ENCODE measurements at places on chromosomes 11 and 22. TPM values are rescaled to one million over a fixed set of nuclear protein-coding genes. Genes with fewer than 3 reads are reported as not detected.

GRCh38 chr11:38543986-38544385 is 1946.0 kb upstream of the RAG2 start:
- no peak for DNase-seq
- H3K27me3 ChIP-seq = no peaks in the 10 kb centered on the region
- H3K27ac ChIP-seq = no peak overlapping the region
- H3K4me3 ChIP-seq = no peak overlapping the region
- no peaks in the 10 kb centered on the region for H3K36me3 ChIP-seq
- H3K4me1 ChIP-seq = no peaks in the 10 kb centered on the region

GRCh38 chr22:33811208-33811607 is 109.1 kb downstream of the LARGE1 start:
- peak overlapping the region; percentile 10 for H3K27ac ChIP-seq
- DNase-seq = no peak
- peaks cover 13% of the 10 kb centered on the region for H3K4me1 ChIP-seq
- no peaks in the 10 kb centered on the region for H3K27me3 ChIP-seq
- no peak overlapping the region for H3K4me3 ChIP-seq

DNA sequence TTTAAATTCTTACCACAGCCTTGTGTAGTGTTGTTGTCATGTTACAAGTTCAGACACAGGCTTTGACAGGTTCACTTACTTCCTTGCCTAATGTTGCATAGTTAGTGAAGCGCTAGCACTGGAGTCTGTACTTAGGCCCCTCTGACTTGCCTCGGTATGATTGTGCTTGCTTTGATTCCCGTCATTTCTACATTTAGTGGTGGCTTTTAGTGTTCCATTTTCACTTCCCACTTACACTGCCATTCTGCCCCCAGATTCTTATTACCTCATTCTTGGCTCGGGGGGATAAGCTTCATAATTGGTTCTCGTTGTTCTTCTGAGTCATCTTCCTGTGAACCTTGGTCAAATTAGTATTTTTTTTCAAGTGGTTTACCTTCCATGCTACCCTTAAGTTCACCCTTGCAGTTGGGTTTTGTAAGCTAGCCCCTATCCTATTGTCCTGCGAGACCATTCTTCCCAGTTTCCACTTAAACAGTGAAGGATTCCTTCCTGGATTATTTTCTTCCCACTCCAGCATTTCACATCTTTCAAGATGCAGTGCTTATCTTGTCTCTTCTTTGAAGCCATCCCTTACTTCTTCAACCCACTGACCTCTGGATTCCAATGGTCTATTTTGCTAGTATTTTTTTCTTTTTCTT is 68.7 kb downstream of the DDX10 start:
- H3K4me1 ChIP-seq = peaks cover 12% of the 10 kb centered on the region
- no peaks in the 10 kb centered on the region for H3K36me3 ChIP-seq
- DNase-seq = no peak
- no peaks in the 10 kb centered on the region for H3K27me3 ChIP-seq
- no peak overlapping the region for H3K4me3 ChIP-seq

The HORMAD2 gene
- not detected for total RNA-seq

DNA sequence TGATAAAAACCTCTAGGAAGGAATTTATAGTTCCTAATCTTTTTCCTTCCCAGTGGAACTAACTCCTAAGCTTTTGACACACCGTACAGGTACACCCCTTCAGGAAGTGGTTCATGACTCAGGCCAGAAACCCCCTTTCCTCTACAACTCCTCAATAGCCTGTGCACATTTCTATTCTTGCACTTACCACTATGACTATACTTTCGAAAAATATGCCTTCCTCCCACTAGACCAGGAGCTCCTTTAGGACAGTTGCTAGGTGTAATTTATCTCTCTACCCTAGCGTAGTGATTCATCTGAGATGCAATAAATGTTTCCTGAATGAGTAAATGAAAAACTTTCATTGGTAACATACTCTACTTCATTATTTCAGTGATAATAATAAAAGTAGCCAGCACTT is 14.5 kb downstream of the MAP6 start:
- H3K4me1 ChIP-seq = no peaks in the 10 kb centered on the region
- H3K4me3 ChIP-seq = no peak overlapping the region
- DNase-seq = no peak
- no peaks in the 10 kb centered on the region for H3K27me3 ChIP-seq

The LMO1 gene
- total RNA-seq = 6.2 TPM

- no peak overlapping the region for H3K4me3 ChIP-seq
- H3K4me1 ChIP-seq = peaks cover 6% of the 10 kb centered on the region
- H3K27ac ChIP-seq = peak overlapping the region; percentile 55
- H3K27me3 ChIP-seq = no peaks in the 10 kb centered on the region
- H3K36me3 ChIP-seq = no peaks in the 10 kb centered on the region
These were observed 81.9 kb downstream of the LRRC32 start for GRCh38 chr11:76588455-76589325.

- H3K4me3 ChIP-seq = peak within 1 kb of the TSS; percentile 14
- no peak for DNase-seq
These were observed at the start of gene PTPRCAP for GRCh38 chr11:67437082-67437808. PTPRCAP (minus strand) TSS chr11:67437682; CDS start chr11:67437619, 63 bp downstream.

The TP53AIP1 gene
- 19.2 TPM for total RNA-seq

DNA sequence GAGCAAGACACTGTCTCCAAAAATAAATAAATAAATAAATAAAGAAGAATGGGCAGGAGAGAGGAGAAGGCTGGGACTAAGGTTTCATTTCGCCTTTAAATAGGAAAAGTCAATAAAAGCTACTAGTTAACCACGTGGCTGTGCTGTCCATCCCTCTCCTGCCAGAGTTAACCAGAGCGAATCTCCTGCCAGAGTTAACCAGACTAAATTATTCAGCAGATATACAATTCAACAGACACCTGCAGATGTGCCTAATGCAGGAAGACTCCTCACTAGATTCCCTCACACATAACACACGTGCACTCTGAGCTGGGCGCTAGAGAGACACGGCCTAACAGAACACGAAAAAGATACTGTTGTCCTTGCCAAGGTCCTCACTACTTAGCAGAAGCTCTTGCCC is 156.1 kb downstream of the IGLL1 start:
- no peaks in the 10 kb centered on the region for H3K36me3 ChIP-seq
- no peaks in the 10 kb centered on the region for H3K4me1 ChIP-seq
- H3K27ac ChIP-seq = no peak overlapping the region
- DNase-seq = no peak

GRCh38 chr11:58027341-58027740 is 3.4 kb upstream of the OR6Q1 start:
- no peaks in the 10 kb centered on the region for H3K36me3 ChIP-seq
- H3K4me1 ChIP-seq = peaks cover 11% of the 10 kb centered on the region
- H3K27ac ChIP-seq = no peak overlapping the region
- no peaks in the 10 kb centered on the region for H3K27me3 ChIP-seq

- H3K27me3 ChIP-seq = peaks cover 7% of the 10 kb centered on the region
- H3K36me3 ChIP-seq = no peaks in the 10 kb centered on the region
- no peaks in the 10 kb centered on the region for H3K4me1 ChIP-seq
These were observed 571.2 kb downstream of the TBC1D22A start for GRCh38 chr22:47333625-47334024.

The LAYN gene
- total RNA-seq = 2.0 TPM

DNA sequence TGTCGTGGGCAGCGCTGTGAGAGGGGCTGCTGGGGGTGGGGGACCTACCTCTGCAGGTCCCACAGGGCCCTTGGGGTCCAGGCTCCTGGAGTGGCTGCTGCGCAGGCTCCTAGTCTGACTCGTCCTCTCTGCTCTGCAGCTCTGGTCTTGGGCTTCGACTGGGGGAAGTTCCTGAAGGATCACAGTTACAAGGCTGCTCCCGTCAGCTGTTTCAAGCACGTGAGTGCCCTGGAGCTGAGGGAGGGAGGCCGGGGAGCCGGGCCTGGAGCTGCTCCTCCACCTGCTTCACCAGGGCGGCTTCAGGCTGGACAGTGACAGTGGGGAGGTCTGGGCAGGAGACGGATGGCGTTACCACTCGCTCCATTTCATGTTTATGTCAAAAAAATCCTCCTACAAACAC is 11.9 kb downstream of the L3MBTL2 start:
- no peak for DNase-seq
- no peaks in the 10 kb centered on the region for H3K27me3 ChIP-seq
- H3K4me1 ChIP-seq = peaks cover 13% of the 10 kb centered on the region
- H3K36me3 ChIP-seq = peaks cover 47% of the 10 kb centered on the region

The OLFML1 gene
- 5.3 TPM for total RNA-seq

The EMID1 gene
- total RNA-seq = 3.1 TPM

The MAPK12 gene
- 4.4 TPM for total RNA-seq

The ISX gene
- not detected for total RNA-seq

DNA sequence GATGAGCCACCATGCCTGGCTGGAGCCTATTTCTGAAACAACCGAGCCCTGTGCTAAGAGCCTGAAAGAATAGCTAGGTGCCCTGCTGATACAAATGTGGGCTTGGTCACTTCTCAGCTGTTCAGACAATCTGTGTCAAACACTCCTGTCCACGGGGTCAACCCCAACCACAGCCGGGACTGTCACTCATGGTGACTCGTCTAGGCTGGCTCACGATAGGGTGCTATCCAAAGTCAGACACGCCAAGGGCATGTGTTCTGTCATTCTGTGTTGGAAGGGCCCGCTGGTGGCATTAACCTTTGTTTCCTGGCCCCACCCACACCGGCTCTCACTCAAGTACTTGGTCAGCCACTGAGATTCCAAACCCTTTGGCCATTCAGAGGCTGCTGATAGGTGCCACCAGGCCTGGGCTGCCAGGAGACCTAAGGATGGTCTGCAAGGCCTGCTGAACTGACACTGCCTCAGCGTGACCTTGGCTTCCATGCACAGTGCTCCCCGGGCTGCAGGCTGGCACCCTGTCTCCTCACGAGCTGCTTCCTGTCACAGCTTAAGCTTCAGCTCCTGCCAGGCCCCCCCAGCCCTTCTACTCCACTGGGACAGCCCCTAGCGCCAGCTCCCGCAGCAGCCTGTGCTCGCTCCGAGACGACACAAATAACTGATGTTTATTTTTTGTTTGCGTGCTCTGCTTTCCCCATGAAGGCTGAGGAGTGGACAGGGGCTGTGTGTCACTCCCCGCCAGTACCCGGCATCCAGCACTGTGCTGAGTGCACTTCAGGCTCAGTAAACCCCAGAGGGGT is 14.2 kb upstream of the CDC42BPG start:
- no peak overlapping the region for H3K27ac ChIP-seq
- H3K4me1 ChIP-seq = peaks cover 79% of the 10 kb centered on the region
- DNase-seq = no peak

- H3K27me3 ChIP-seq = no peaks in the 10 kb centered on the region
- peak overlapping the region; percentile 27 for H3K27ac ChIP-seq
- no peaks in the 10 kb centered on the region for H3K36me3 ChIP-seq
These were observed 642 bp downstream of the NAA40 start for GRCh38 chr11:63939397-63939891.

GRCh38 chr11:27201454-27202302 is 161.1 kb downstream of the BBOX1 start:
- H3K4me1 ChIP-seq = peaks cover 24% of the 10 kb centered on the region
- peak overlapping the region; percentile 67 for H3K27ac ChIP-seq
- no peaks in the 10 kb centered on the region for H3K36me3 ChIP-seq
- H3K4me3 ChIP-seq = no peak overlapping the region
- DNase-seq = peak; percentile 93
- H3K27me3 ChIP-seq = no peaks in the 10 kb centered on the region

DNA sequence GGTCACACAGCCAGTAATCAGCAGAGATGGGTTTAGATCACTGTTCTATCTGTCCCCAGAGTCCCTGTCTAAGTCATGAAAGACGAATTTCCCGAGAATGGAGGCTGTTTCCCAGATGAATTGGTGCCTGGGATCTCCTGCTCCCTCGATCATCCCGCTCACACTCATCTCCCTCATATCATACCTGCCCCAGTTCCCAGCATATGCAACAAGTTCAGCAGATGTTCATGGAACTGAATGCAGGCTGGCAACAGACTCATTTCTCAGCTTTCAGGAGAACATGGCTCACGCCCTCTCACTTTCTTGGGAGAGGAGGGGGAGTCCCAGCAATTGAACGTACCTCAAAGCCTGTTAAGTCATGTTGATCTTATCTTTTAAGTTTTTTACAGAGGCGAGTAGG is 22.1 kb downstream of the CD6 start:
- no peak overlapping the region for H3K4me3 ChIP-seq
- no peaks in the 10 kb centered on the region for H3K36me3 ChIP-seq
- peaks cover 9% of the 10 kb centered on the region for H3K27me3 ChIP-seq
- peaks cover 14% of the 10 kb centered on the region for H3K4me1 ChIP-seq
- no peak overlapping the region for H3K27ac ChIP-seq

DNA sequence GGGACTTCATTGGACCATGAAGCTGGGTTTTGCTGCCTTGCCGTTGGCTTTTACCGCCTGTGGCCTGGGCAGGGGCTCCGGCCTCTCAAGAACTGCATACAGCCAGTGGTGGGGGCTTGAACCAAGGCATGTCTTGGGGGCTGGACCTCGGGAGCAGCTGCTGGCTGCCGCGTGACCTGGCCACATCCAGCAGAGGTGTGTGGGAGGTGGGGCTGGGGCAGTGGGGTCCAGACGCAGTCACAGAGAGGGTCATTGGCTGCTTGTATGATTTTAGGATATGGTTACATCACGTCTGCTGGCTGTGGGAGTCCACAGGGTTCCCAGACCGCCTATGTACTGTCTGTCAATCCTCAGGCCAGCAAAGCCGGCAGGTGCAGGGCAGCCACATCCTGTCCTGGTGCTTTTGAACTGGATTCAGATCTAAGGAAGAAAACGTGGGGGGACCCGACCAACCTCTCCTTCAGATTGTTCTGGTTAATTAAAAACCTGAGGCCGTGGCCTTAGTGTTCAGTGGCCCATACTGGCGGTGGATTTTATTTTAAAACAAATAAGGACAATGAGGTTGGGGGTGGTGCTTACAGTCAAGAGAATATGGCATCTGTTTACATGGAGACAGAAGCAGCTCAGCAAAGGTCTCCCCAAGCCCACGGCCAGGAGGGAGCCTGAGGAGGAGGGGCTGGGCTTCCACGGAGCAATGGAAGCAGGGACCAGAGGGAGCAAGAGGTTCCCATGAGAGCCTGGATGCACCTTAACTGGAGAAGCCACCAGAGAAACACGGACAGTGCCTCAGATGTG is 426.0 kb downstream of the TBC1D22A start:
- H3K27me3 ChIP-seq = no peaks in the 10 kb centered on the region
- DNase-seq = peak; percentile 67
- H3K4me1 ChIP-seq = no peaks in the 10 kb centered on the region
- H3K27ac ChIP-seq = no peak overlapping the region
- H3K4me3 ChIP-seq = no peak overlapping the region
- no peaks in the 10 kb centered on the region for H3K36me3 ChIP-seq

Data from suprapubic skin (tissue), 4 donors.